Caco-2 (cell line): ENCODE measurements at places on chromosomes 13 and 19. TPM values are rescaled to one million over a fixed set of nuclear protein-coding genes. Genes with fewer than 3 reads are reported as not detected.

Gene GYS1
- 62.7 and 65.3 TPM in 2 replicates for total RNA-seq

DNA sequence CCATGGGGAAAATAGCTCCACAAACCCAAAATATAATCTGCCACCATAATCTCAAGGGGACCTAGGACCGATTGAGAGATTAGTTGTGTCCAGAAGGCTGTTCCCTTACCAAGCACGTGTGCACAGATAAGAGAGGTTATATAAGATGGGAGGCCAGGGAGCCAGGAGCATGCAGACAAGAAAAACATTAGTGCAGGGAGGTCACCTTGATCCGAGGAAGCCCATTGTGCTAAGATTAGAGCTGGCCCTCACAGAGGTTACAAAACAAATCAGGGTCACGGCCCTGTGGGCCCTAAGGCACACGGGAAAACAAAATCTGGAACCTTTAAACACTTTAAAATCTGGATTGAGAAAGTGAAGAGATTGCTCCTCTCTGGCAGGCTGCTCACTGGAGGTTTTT, 37.7 kb downstream of the RGCC start:
- no peaks in the 10 kb centered on the region for H3K27me3 ChIP-seq
- no peak for DNase-seq
- no peak overlapping the region for H3K4me3 ChIP-seq
- no peaks in the 10 kb centered on the region; the same call in 1 of the 2 replicates for H3K4me1 ChIP-seq
- H3K36me3 ChIP-seq, result no peaks in the 10 kb centered on the region

- no peaks in the 10 kb centered on the region; the same call in 1 of the 2 replicates for H3K27me3 ChIP-seq
- no peak overlapping the region for H3K27ac ChIP-seq
- H3K4me1 ChIP-seq, result peaks cover 13% of the 10 kb centered on the region
- DNase-seq, result peak; percentile 42
Observed at GRCh38 chr13:109480011-109480955, 306.1 kb downstream of the IRS2 start.

GRCh38 chr19:5615756-5616327, 6.7 kb downstream of the SAFB2 start:
- no peak for DNase-seq
- H3K27me3 ChIP-seq, result no peaks in the 10 kb centered on the region
- no peak overlapping the region for H3K4me3 ChIP-seq
- H3K27ac ChIP-seq, result no peak overlapping the region

- DNase-seq, result no peak
- no peaks in the 10 kb centered on the region for H3K36me3 ChIP-seq
- H3K27me3 ChIP-seq, result no peaks in the 10 kb centered on the region
- H3K4me1 ChIP-seq, result peaks cover 19% of the 10 kb centered on the region
Observed at GRCh38 chr13:30045916-30046704, 195.7 kb upstream of the UBL3 start.

DNA sequence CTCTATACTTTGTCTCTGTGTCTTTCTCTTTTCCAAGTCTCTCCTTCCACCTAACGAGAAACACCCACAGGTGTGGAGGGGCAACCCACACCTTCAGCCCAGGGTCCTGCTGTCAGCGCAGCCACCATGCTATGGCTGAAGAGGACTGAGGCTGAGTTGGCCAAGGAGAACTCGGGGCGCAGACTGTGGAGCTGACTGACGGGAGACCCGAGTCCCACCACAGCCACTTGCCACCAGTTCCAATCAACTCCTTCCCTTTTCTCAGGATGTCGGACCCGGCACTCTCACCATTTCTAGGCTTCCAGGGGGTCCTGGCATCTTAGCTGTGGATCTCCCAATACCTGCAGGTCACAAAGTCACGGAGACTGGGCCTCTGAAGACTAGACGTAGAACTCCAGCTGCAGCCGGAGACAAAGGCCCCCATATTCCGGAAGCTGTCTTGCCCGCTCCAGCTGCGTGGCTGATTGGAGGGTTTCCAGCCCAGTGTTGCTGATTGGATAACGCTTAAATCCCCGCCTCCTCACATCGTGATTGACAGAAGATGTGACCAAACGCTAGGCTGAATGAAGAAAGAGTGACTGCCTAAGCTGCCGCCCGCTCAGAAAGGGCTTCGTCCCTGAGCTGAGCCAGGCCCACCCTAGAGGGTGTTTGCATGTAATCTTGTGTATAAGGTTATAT, 63.6 kb downstream of the ZNF429 start:
- DNase-seq, result no peak
- no peak overlapping the region for H3K27ac ChIP-seq
- H3K27me3 ChIP-seq, result no peaks in the 10 kb centered on the region
- H3K36me3 ChIP-seq, result no peaks in the 10 kb centered on the region
- no peak overlapping the region for H3K4me3 ChIP-seq
